ENCODE measurements at places on chromosomes 11 and 22.

GRCh38 chr11:64934682-64935358 lies 873 bp downstream of the GPHA2 start:
- no peak for DNase-seq

DNA sequence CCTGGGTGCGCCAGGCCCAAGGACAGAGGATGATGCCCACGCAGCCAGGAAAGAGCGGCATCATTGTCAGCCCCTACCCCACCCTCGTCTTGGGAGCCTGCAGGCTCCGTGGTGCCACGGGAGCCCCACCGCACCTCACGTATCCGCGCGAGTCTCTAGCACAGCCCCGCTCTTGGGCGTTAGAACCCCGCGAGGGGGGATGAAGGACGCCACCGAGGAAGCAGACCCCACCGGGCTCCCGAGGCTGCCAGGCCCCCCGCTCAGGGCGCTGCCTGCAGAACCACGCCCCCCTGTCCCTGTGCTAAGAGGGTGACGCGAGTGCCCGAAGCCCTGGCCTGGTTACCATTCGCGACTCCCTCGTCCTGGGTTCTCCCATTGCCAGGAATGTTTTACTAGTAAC lies 52.3 kb upstream of the MS4A8 start:
- no peak for DNase-seq

- no peak for DNase-seq
These were observed 6.9 kb downstream of the GP1BB start for GRCh38 chr22:19730198-19730597.

GRCh38 chr11:32210556-32210955 lies 119.7 kb downstream of the RCN1 start:
- DNase-seq, result no peak

DNA sequence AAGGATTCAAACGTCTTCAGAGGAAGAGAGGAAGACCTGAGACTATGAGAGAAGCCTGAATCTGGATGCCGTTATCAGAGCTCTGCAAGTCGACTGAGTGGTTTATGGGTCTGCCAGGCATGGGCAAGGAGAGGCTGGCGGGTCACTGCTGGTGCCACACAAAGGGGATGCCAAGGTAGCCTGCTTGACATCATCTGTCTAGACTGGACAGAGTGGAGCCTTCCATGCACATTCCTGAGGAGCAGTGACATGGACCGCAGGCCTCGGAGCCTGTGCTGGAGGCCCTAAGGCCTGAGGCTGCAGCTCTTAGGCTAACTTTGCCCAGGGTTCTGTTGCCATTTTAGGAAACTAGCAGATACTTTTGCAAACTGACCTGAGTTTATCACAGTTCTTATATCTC lies 127.4 kb downstream of the WT1 start:
- no peak for DNase-seq

- DNase-seq, result peak; percentile 60
These were observed 25.4 kb upstream of the SORL1 start for GRCh38 chr11:121426476-121427399.
